ENCODE measurements at places on chromosomes 12 and 14.

DNA sequence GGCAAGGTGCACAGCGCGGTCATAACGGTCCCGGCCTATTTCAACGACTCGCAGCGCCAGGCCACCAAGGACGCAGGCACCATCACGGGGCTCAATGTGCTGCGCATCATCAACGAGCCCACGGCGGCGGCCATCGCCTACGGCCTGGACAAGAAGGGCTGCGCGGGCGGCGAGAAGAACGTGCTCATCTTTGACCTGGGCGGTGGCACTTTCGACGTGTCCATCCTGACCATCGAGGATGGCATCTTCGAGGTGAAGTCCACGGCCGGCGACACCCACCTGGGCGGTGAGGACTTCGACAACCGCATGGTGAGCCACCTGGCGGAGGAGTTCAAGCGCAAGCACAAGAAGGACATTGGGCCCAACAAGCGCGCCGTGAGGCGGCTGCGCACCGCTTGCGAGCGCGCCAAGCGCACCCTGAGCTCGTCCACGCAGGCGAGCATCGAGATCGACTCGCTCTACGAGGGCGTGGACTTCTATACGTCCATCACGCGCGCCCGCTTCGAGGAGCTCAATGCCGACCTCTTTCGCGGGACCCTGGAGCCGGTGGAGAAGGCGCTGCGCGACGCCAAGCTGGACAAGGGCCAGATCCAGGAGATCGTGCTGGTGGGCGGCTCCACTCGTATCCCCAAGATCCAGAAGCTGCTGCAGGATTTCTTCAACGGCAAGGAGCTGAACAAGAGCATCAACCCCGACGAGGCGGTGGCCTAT, 875 bp downstream of the HSPA2 start:
- DNase-seq = peak; percentile 48

DNA sequence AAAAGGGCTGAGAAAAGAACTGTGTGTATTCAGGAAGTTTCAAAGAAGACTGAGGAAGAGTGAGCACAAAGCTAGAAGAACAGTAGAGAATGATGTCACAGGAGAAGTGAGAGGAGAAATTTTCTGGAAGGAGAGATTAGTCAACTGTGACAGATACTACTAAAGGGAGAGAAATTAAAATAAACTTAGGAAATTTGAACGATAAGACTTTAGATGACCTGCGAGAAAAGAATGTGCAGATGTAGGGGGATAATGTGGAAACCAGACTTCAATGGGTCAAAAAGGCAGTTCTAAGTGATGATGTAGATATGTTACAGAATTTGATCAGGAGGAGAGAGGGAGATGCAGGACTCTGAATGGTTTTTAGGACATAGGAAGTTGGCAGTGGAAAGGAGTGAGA, 287.4 kb downstream of the SYT1 start:
- DNase-seq = no peak

DNA sequence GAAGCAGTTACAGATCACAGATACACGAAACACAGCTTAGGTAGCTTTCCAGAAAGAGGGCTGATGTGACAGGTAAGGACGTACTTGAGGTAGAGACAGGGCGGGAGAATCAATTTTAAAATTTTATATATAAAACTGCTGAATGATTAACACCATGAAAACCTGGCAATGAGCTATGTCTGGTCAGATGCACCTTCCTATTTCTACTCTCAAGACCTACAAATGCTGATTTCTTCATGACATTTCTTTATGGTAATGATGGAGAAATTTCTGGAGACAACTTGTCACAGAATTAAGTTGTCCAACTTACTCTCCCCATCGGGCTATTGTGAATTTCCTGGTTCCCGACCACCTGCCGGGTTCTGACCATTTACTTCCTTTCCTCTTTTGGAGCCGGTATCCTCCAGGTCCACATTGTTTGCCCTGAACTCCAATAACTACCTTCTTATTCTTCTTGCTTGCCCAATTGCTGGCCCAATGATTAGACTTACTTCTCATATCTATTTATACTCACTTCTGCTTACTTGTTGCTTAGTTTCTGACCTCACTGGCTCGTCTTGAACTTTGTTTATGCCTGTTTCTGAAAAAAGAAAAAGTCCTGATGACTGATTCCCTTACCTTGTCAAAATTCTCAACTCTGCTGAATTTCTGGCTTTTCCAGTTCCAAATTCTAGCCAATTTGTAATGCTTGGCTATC, 12.8 kb upstream of the ATP2B1 start:
- no peak for DNase-seq

DNA sequence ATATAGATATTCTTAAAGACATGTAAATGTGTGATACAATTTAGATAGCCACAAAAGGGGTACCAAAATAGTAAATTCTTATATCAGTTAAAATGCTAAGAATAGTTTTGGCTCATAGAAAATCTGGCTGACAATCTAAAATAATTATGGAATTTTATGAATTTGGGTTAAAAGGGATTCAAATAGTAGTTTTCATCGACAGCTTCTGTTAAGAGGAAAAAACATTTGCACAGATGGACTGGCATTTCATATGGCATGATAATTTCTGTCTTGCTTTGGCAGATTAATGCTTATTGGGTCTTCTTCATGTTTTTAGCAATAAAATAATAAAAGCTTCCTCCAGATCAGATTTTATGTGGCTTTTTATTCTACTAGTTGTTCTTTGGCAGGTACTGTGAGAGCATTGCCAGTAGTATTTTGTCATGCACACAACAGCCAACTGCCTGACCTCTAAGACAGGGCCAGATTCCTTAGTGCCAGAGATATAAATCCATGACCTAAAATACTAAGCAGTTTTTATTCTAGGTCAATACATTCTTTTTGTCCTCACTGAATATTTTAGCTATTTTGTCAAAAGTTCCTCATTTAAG, 9.1 kb downstream of the ABCD2 start:
- no peak for DNase-seq

- DNase-seq = no peak
These were observed 21.2 kb downstream of the GOLGA3 start for GRCh38 chr12:132807295-132808092.

DNA sequence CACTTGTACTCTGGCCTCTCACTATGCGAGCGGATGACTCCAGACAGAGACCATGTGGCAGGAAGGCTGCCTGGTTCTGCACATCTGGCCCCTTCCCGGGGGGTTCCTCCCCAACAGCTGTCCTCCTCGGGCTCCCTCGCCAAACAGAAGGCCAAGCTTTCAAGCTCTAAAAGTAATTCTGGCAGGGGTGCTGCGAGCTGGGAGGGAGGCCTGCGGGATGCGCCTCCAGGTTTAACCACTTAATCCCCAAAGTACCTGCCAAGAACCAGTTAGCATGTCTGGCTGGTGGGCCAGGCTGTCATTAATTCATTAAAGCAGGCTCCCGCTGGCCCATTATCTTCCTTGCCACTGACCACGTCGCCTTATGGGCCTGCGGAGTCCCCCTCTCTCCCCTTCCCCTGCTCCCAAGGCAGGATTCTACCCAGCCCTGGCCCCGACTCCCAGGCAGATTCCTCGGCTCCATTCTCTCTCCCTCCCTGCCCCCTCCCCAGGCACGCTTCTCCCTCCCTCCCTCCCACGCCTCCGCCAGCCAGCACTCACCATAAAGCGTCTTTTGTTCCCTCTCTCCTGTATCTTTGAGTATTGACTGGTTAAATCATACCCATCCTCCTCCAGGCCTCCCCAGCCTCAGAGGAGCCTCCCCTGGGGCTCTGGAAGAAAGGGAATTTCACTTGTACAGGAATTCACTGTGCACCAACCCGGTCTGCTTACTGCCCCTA, 4.9 kb downstream of the HRK start:
- DNase-seq = no peak

Measured in head of caudate nucleus (tissue), 42 donors.